Urothelium cell line (cell line): ENCODE measurements at places on chromosomes 5 and 9.

DNA sequence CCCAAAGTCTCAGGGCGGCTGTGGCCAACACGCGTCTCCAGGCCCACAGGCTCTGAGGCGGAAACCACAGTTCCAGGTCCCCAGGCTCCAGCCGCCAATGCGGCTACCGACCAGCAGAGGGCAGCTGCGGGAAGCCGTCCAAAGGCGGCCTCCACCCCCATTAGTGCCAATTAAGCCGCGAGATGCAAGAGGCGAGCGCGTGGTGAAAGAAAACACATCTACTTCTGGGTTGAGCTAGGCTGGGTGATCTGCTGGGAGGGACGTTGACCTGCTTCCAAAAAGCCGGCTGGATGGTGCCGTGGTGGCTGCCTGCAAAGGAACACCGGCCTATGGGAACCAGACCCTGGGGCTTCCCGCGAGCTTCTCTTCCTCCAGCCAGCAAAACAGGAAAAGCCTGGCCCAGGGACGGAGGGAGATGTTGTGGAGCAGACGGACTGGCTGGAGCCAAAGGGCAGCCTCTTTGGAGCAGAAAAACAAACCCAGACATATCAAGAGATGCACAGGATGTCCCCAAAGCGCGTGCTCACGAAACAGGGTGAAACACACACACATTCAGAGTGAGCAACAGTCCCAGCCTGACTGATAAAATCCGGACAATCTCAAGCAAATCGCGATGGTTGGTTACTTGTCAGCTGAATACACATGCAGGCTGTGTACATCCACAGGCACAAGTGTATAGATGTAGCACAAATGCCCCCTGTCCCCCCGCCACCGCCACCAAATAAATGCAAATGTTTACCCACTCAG, 187.1 kb upstream of the BRINP1 start:
- peak; percentile 75 for DNase-seq

- DNase-seq = peak; percentile 17
Observed at GRCh38 chr5:37658440-37658839, 181.4 kb downstream of the GDNF start.

GRCh38 chr9:127213859-127214258, 50.7 kb upstream of the GARNL3 start:
- no peak for DNase-seq

- no peak for DNase-seq
Observed at GRCh38 chr9:109604781-109605180, 106.7 kb upstream of the PTPN3 start.

GRCh38 chr9:23855873-23856604, 30.0 kb upstream of the ELAVL2 start:
- no peak for DNase-seq

GRCh38 chr5:115475788-115476187, 68.8 kb downstream of the FEM1C start:
- no peak for DNase-seq

- no peak for DNase-seq
Observed at GRCh38 chr5:58505971-58506640, 14.9 kb downstream of the GAPT start.

DNA sequence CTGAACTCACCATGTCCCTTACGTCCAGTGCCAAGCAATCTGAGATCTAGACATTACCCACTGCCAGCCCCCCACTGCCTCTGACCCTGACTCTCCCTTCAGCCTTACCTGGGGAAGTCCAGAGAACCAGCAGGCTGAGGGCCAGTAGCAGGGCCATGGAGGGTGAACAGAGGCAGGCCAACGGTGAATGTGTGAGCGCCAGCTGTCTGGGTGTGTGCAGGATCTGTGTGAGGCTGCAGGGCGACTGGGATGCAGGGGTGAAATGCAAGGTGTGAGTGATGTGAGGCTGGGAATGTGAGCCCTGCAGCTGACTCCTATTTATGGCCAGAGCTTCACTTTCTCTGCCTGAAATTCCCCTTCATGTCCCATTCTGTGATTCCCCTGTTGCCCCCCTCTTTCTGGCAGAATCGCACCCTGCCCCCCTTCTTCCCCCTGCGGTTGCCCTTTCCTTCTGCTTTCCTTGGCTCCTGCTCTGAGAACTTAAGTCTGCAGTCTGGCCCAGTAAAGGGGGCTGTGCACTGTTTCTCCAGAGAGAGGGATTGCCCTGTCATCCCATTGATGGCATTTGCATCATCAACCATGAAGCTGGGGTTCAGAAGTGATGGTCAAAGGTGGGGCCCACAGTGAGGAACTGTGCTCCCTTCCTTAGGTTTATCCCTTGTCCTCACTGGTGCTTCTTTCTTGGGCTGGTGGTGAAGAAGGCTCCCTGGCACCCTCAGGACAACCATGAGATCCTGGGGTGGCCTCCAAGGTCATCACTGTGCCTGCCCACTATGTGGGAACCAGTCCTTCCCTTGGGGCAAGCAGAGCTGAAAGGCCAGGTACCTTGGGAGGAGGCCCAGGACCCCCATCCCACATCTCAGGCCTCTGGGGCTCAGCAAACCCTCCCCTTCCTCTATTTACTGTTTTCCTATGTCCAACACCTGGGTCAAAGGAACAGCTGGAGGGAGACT, at the start of gene CCL19:
Gene CCL19, minus strand, starts transcription at position 294 of the 953 bp plus-strand sequence. Its CDS starts 137 bp downstream, at position 157.
- DNase-seq = no peak

DNA sequence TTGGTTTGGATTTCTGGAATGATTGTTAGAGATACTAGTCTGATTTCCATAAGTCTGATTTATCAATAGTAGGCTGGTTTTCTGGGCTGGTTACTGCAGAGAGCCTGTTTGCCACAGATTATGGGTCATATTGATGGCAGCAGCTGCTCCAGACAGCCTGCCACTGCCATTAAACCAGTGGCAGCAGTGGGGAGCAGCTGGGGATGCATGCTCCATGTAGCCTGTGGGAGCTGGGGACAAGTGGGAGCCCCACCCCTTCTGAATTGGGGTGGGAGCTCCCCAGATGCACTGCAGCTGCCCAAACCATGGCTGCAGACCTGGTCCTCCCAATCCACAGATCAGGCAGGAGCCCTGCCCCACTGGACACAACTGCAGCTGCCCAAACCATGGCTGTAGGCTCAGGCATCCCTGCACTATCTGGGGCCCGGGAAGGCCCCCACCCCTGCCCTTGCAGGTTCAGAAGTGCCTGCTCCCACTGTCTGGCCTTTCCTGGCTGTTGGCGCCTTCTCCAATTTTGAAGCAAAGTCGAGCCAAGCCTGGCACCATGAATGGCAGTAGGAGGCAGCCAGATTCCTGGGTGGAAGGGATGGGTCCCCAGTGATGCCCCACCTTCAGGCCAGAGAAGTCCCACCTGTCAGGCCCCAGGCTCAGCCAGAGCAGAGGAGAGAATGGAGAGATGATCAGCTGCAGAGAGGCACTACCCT, 402.9 kb upstream of the TYRP1 start:
- no peak for DNase-seq

- DNase-seq = peak; percentile 59
Observed at GRCh38 chr9:4769321-4770080, 23.2 kb upstream of the RCL1 start.

- DNase-seq = no peak
Observed at GRCh38 chr5:4113905-4114304, 518.3 kb downstream of the IRX1 start.

DNA sequence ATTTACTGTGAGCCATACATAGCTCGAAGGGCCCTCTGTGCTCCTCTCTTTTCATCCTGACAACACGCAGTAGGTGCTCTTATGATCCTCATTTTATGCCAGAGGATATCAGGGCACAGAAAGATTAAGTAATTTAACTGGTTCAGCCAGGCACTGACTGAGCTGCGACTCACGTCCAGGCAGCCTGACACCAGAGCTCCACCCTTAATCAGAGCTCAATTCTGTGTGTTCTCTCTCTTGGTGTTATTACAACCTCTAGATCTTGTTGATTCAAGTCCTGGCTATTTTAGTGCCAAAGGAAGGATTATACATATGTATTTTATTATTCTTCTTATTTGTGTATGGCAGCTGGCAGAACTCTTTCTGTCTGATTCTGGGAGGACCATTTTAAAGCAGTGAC, 59.7 kb downstream of the OSMR start:
- no peak for DNase-seq

DNA sequence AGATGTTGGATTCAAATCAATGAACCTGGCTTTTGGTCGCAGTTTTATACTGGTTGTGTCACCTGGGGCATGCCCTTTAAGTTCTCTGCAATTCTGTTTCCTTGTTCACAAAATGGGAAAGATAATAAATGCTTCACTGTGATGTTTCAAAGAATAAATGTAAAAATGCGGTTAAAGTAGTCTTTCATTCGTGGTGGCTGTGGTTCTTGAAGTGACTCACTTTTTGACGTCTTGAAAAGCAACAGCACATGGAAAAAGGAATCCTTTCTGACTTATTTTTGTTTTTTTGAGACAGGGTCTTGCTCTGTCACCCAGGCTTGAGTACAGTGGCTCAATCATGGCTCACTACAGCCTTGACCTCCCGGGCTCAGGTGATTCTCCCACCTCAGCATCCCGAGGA, 88.4 kb upstream of the SLIT3 start:
- no peak for DNase-seq

- no peak for DNase-seq
Observed at GRCh38 chr5:11143456-11144267, 382.6 kb upstream of the DAP start.

DNA sequence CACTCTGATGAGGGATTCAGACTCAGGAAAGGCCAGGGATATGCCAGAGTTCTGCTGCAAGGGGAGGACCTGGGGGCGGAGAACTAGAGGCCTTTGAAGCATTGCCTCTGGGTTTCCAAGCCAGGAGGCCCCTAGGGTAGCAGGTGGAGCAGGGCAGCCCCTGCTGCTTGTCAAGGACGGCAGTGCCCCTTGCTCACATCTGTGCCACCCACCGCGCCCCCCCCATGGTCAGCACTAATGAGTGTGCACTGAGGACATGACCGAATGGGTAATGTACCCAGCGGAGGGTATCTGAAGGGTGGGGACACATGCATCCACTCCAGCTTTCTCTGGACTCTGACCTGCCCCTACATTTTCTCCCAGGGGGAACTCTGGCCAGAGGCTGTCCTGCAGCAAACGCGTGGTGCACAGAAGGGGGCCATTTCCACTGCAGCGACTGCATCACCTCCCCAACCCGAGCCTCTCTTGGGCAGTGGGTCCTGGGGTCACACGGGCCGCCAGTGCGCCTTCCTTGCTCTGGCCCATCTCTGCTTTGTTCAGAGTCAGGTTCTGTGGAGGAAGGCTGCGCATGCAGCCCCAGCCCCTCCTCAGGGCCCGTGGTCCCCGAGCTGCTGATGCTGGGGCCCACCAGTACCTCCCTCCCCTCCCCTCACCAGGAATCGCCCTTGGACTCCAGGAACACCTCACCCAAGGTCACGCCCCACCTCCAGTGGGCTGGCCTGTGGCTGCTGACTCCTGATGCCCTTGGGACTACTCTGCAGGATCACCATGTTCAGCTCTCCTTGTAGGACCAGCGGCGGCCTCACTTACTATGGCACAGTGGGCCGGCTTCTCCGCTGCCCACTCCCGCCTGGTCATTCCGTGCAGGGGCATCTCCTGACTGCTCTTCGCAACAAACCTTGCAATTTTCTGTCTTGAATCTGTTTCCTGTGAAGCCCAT, 31.2 kb downstream of the STC2 start:
- no peak for DNase-seq

DNA sequence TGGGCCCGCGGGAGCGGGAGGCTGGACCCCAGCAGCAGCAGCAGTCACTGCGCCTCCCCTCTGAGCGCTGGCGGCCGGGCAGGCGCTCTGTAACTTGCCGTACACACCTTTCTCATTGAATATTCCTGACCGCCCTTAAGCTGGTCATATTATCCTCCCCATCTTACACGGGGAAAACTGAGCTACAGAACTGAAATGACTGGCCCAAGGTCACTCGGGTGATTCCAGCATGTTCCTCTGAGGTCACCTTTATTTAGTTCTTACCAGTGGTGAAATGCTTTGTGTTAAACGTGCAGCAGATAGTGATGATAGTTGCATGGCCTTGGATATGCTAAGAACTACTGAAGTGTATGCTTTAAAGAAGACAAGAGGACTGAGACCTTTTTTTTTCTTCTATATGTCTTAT, 607 bp downstream of the UQCRQ start:
- no peak for DNase-seq

- no peak for DNase-seq
Observed at GRCh38 chr9:134628354-134628736, 13.3 kb upstream of the COL5A1 start.

DNA sequence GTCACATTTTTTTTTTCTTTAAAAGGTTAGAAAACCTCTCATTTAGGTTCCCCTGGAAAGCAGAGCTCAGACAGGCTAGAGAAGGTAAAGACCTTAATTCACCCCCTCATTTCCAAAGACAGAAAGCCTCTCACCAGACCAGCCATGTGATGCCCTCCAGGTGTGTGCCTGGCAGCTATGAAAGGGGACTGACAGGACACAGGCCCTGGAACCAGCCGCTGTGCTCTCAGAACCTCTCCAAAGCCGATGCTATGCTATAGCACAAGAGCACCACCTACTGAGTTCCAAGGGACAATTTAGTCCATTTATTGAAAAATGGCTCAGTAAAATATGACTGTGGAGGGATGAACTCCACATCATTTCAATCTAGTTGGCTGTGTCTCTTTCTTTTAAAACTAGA, 48.8 kb downstream of the FANCC start:
- peak; percentile 13 for DNase-seq

GRCh38 chr9:82781921-82782392, 281.0 kb downstream of the RASEF start:
- no peak for DNase-seq

- no peak for DNase-seq
Observed at GRCh38 chr9:132609184-132609583, 26.8 kb downstream of the BARHL1 start.

GRCh38 chr9:114282926-114283325, 40.0 kb upstream of the ORM1 start:
- no peak for DNase-seq

GRCh38 chr5:6676702-6677101, 36.5 kb upstream of the TENT4A start:
- DNase-seq = peak; percentile 41

- no peak for DNase-seq
Observed at GRCh38 chr5:127085796-127086195, 12.5 kb upstream of the C5orf63 start.

- no peak for DNase-seq
Observed at GRCh38 chr5:154485850-154486426, 7.9 kb upstream of the HAND1 start.

GRCh38 chr5:34717426-34718327, 61.5 kb downstream of the RAI14 start:
- DNase-seq = peak; percentile 84

DNA sequence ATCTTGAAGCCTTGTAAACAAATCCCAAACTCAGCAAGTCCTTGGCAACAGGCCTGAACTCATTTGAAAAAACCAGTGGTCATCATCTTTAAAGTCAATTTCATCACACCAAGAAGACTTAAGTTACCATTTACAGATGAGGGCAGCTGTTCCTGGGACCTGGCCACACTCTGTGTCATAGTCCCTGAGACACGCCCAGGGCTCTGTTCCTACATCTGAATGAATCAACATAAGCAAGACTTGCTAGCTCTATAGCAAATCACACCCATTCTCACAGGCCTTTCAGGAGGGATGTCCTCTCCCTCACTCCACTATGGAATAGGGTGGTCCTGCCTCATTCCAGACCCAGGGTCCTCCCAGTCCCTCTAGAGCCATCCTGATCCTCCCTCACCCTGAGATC, 142.8 kb downstream of the NSG2 start:
- DNase-seq = no peak
